ENCODE measurements at places on chromosomes 4 and X. TPM values are rescaled to one million over a fixed set of nuclear protein-coding genes. Genes with fewer than 3 reads are reported as not detected.

Gene SPANXD
- total RNA-seq = 7.6 TPM

Gene PASD1
- not detected for total RNA-seq

Gene PROM1
- not detected for total RNA-seq

Gene HSFX2
- 0.96 TPM for total RNA-seq

Gene GCNA
- 2.4 TPM for total RNA-seq

Gene DTHD1
- total RNA-seq = not detected

Gene PITX2
- total RNA-seq = 0.48 TPM

Gene KLKB1
- not detected for total RNA-seq

Gene LDB2
- total RNA-seq = 0.98 TPM

Gene S100G
- not detected for total RNA-seq

Gene GAR1
- total RNA-seq = 6.7 TPM

Gene AMTN
- not detected for total RNA-seq

Gene SLC4A4
- under 0.01 TPM for total RNA-seq

Gene DRP2
- total RNA-seq = 0.12 TPM

Gene RHOXF2B
- total RNA-seq = not detected

Gene UGT2B11
- not detected for total RNA-seq

Gene SPIN4
- 23.6 TPM for total RNA-seq

Gene USP11
- 36.4 TPM for total RNA-seq

Gene RAB9B
- total RNA-seq = under 0.01 TPM

Gene QRFPR
- total RNA-seq = not detected

Gene CXCL9
- not detected for total RNA-seq

Gene ZDHHC15
- total RNA-seq = 0.88 TPM

Gene SLC9A6
- total RNA-seq = 12.7 TPM

Gene OFD1
- total RNA-seq = 8.3 TPM

Gene TEX13B
- total RNA-seq = not detected

Gene UPF3B
- 3.8 TPM for total RNA-seq

Gene TRIM2
- total RNA-seq = 34.7 TPM

Gene TENM3
- total RNA-seq = 18.2 TPM

Gene UGT8
- 0.68 TPM for total RNA-seq

Gene EVC2
- 3.4 TPM for total RNA-seq

Gene TLR10
- not detected for total RNA-seq

Gene ALAS2
- not detected for total RNA-seq
